CD4-positive, alpha-beta T cell (primary cell): ENCODE measurements at places on chromosomes 1 and 21. TPM values are rescaled to one million over a fixed set of nuclear protein-coding genes. Genes with fewer than 3 reads are reported as not detected.

DNA sequence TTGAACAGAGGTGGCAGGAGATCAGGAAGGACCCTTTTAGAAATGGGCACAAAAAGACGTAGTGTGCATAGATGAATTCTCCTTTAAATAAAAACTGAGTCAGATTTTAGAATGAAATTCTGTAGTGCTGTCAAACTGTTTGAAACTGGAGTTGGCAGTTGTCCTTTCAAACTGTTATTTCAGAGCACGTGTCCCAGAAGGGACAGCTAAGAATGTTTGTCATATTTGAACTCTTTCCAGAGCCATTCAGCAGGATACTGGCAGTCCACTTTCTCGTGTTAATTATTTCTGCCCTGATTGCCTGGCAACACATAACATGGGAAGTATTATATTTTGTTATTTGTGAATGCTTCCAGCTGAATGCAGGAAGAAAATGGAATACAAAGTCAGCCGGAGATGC is 212.3 kb upstream of the DPYD start:
- DNase-seq, result no peak

DNA sequence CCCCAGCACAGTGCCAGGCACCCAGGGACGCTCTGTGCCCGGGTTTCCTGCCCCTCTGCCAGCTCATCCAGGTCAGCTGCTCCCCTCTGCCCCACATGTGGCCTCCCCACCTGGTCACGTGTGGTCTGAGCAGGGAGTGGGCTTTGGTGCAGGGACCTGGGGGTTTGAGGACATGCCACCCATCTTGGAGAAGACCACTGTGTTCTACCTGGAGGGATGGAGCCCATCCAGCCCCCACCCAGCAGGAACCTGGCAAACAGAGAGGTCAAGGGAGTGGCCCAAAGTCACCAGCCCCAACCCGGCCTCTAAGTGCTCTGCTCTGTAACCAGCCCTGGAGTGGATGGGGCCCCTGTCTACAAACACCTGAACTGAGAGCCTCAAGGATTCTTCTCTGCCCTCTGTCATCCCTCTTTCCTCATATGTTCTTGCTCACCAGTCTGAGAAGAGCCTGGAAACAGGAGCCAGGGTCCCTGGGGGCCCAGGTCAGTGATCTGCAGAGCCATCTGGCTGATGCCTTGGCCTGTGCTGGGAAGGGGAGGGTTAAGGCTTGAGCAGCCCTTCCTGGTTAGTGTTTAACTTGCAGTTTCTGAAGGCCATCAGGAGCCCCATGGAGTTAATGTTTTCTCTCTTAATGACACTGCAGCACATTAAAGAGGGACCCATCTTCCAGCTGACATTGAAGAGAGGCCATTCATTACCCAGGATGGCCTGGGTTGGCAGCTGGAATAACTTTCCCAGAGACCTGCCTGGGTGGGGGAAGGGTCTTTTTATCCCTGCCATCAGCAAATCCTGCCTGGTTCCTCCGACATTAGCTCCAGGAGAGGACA is 235.4 kb downstream of the PTPRU start:
- DNase-seq, result no peak

DNA sequence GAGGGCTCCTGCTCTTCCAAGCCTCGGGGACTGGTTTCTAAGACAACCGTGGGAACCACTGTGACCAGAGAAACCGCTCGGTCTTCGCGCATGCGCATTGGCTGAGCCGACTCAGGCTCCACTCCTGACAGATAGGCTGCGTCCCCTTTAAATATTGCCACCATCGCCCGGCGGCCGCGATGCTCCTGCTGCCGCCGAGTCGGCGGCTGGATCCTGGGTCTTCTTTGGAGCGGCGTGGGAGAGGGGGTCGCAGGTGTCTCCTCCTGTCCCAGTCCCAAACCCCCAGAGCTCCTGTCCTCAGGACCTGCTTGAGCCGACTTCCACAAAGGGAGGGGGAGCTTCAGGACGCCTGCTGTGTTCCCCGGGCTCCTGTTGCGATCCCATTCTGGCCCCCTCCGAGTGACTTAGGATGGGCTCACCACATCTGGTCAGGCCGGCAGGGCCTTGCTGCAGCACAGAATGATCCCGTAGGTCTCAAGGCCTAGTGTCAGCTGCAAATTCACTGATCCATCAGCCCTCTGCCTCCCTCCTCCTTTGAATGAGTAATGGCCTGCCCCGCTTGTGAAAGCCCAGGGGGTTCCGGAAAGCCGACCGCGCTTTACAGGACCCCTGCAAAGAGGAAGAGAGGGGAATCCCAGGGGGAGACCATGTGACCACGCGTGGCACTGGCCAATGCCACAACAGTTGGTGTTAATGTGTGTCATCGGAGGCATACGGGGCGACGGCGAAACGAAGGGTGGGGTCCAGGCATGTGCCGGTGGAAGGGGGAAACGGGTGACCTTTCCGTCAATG is 683.2 kb upstream of the TPTE start:
- DNase-seq, result no peak

GRCh38 chr1:202648605-202649226 is 61.5 kb downstream of the SYT2 start:
- DNase-seq, result no peak

Gene FCER1G
- 2.0 TPM for total RNA-seq
